ENCODE measurements at places on chromosomes 12 and 14. TPM values are rescaled to one million over a fixed set of nuclear protein-coding genes. Genes with fewer than 3 reads are reported as not detected.
A peak's percentile ranks its signal among the peaks of the same experiment; 100 is the strongest.

The IKZF4 gene
- 23.8 TPM for total RNA-seq

The PTPN6 gene
- 13.6 TPM for total RNA-seq

The ADSS1 gene
- 9.3 TPM for total RNA-seq

The STON2 gene
- total RNA-seq: 12.7 TPM

The PABPN1 gene
- 57.4 TPM for total RNA-seq

The KLRC2 gene
- total RNA-seq: not detected

The SERPINA1 gene
- total RNA-seq: 5.1 TPM

GRCh38 chr14:68363466-68363842 lies 429.4 kb downstream of the ZFP36L1 start:
- peaks cover 53% of the 10 kb centered on the region for H3K4me1 ChIP-seq
- no peaks in the 10 kb centered on the region for H3K36me3 ChIP-seq

DNA sequence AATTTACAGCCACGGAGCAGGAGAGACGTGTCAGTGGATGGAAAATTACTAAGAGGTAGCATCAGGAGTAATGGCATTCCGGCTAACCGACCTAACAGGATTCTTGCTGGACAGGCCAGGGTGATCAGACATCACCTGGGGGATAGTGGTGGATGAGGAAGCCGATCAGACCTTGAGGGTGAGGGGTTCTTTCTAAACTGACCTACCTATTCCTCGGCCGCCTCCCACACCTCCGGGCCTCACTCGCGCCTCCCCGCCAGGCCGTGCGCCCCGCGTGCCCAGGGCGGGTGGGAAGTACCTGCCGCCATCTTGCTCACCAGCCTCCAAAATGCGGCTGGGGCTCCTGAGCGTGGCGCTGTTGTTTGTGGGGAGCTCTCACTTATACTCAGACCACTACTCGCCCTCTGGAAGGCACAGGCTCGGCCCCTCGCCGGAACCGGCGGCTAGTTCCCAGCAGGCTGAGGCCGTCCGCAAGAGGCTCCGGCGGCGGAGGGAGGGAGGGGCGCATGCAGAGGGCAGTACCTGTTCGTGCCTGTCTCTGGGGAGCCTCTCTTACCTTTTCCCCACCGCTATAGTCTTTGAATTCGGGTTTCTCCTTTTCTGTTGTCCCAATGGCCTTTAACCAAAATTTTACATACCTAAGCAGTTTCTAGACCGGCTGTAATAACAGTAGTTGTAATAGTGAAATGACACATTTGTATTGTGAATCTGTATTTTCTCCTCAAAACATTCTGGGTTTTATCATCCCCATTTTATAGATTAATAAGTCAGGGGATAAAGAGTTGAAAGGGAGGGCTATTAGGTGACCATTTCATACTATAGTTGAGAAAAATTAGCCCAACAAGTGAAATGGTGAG lies at the start of gene TMPRSS12:
Gene TMPRSS12 (plus strand): TSS at position 290 of the 857 bp plus-strand sequence. CDS start 39 bp downstream, at position 329.
- H3K4me3 ChIP-seq: peak within 1 kb of the TSS; percentile 19
- no peak within 1 kb of the TSS for H3K27ac ChIP-seq
- no peaks in the 10 kb centered on the region for H3K36me3 ChIP-seq
- no peaks in the 10 kb centered on the region for H3K27me3 ChIP-seq
- no peak for DNase-seq

GRCh38 chr12:1595026-1595561 lies 713 bp upstream of the FBXL14 start:
- H3K27me3 ChIP-seq: no peaks in the 10 kb centered on the region
- peaks cover 52% of the 10 kb centered on the region for H3K4me1 ChIP-seq
- H3K4me3 ChIP-seq: peak overlapping the region; percentile 52

DNA sequence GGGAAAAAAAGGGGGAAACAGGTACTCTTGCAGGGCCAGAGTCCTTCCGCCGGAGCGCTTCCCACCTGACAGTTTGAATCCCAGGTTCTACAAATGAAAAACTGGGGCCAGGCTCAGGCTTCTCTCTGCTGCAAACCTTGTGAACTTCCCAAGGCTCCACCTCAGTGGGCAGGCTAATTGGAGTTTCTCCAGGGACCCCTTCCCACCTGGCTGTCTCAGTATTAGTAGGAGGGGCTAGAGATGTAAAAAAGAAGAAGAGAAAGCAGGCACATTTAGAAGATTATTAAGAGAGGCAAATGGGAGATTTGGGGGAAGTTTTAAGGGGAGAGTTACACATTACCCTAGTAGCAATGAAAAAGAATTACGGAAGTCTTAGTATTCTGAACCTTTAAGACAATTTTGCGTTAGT lies 20.0 kb upstream of the CLEC2D start:
- no peaks in the 10 kb centered on the region for H3K4me1 ChIP-seq
- no peaks in the 10 kb centered on the region for H3K27me3 ChIP-seq
- DNase-seq: no peak
- H3K36me3 ChIP-seq: peaks cover 3% of the 10 kb centered on the region
- H3K4me3 ChIP-seq: peak overlapping the region; percentile 64

Data from sigmoid colon (tissue), 7 donors.